ENCODE measurements at places on chromosomes 12 and 14.

DNA sequence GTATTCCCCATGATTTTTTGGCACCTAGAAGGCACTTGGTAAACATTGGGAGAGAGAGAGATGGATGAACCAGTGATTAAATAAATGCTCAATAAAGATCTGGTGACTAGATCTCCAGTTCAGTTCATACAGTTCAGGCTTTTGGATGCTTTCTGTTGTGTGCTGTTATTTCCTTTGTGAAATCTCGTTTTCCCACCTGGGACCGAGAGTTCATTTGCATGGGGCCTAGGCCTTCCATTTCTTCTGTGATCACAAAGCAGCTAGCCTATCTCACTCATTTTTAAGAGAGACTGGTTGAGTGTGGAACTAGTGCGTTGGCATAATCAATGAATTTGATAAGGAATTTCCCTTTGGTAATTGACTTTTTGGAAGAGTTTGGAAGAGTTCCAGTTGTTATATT, 104.0 kb downstream of the VRK1 start:
- DNase-seq = no peak

- DNase-seq = no peak
Measured at GRCh38 chr12:114265036-114265435, 140.9 kb downstream of the TBX5 start.

GRCh38 chr12:40034156-40034555, 71.7 kb downstream of the SLC2A13 start:
- DNase-seq = no peak

DNA sequence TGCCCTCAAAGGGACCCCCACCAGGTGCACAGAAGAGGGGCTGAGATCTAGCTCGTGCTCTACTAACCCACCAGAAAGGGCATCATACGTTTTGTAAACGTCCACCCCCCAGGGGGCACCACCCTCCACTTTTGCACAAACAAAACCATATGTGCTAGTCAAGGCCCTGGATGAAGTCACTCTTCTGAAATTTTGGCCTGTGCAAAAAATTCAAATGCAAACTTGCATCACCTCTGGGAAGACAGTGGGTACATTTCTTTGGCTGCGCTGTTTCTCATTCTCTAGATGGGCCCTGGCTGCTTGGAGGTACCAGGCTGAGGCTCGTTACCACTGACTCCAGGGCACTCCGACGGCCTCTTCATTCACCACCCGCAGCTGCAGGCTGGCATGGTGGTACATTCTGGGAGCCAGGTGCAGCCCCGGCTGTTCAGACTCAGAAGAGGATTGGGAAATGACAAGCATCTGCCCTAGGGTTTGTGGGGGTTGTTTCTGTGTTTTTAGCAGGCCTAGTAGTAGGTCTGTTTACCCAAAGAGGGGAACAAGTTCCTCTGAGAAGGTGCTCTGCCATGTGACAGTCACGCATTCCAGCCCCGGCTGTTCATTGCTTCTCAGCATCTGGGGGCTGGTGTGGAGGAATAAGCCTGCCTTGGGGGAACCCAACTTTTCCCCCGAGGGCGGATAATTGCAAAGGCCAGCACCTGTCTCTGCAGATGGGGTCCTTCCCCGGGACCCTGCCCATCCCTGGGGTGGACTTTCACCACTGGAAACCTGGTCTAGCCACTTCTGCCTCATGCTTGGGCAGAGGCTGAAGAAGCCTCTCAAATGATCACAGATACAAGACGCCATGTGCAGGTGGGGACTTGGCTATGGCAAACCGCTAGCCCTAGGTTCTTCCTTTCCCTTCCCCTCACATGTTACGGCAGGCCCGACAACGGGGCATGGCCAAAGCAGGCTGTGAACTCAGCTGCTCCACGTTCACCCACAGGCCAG, 147.6 kb downstream of the DPF3 start:
- no peak for DNase-seq

DNA sequence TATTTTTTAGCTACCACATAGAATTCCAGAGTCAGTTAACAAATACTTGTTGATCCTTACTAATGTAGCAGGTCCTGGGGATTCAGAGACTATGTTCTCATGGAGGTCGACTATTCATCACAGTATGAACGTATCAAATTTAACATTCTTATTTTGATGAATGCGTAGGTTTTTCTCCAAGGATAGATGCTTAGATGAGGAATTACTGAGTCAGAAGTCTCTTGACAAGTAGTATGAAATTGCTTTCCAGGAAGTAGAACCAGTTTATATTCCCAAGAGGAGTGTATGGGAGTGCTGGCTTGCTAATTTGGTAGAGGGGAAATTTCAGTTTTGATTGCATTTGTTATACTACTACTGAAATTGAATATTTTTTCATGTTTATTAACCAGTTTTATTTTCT, 42.8 kb upstream of the CRADD start:
- no peak for DNase-seq

DNA sequence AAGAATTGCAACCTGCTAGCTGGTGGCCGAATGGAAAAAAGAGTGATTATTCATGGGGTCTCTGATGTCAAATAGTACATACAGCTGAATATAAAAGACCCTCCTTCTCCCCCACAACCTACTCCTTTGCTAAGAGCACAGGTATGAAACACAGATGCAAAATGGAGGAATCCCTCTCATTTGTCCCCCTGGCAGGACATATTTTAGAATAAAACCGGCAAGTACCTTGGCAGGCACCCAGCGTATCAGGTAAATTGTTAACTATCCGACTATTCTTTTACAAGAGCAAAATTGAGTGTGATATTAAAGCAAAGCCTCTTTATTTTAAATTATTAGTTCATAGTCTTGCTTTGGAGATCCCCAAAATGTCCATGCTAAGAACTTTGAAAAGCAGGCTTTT, 73.7 kb upstream of the USP44 start:
- no peak for DNase-seq

DNA sequence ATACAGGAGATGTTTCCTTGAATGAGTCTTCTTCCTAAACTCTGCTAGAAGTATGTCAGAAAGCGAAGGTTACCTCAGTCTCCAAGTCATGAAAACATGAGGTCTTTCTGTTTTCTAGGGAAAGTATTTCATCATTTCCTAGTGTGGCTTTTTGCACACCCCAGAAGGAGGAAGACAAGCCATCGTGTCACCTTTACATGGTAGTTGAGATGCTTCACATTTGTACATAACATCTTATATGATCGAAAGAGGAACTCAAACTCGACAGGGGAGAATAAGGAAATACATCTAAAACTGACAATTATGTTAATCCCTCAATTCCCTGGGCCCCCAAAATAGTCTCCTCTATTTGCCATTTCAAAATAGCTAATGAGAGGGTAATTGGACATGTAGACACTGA, 214.1 kb upstream of the PLEKHG7 start:
- DNase-seq = peak; percentile 76

GRCh38 chr14:32846821-32847365, 91.8 kb upstream of the NPAS3 start:
- no peak for DNase-seq

GRCh38 chr14:44847526-44848309, 114.0 kb downstream of the KLHL28 start:
- no peak for DNase-seq

DNA sequence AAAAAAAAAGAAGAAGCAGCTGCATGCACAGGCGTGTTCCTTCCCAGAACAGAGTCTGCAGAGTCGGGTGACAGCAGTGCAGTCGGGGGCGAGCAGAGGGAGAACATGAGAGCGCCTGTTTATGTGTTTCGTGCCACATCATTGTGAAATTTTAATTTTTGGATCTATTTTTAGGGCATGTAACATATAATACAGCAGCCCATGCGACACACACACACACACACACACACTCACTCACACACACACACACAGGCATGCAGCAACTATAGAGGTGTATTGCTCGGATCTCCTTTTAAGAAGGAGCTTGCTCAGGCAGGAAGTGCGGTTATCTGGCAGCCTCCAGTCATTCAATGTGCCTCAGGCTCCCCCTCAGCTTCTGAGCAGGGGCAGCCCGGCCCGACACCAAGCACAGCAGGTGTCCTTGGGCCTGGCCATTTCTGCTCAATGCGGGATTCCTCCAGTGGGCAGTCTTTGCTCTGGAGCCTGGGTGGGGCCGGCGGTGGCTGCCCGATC, 71.8 kb downstream of the ZNF664 start:
- peak; percentile 69 for DNase-seq

GRCh38 chr12:113831016-113831415, 135.1 kb downstream of the RBM19 start:
- DNase-seq = no peak

- no peak for DNase-seq
Measured at GRCh38 chr12:110084314-110085015, 36.1 kb upstream of the C12orf76 start.

DNA sequence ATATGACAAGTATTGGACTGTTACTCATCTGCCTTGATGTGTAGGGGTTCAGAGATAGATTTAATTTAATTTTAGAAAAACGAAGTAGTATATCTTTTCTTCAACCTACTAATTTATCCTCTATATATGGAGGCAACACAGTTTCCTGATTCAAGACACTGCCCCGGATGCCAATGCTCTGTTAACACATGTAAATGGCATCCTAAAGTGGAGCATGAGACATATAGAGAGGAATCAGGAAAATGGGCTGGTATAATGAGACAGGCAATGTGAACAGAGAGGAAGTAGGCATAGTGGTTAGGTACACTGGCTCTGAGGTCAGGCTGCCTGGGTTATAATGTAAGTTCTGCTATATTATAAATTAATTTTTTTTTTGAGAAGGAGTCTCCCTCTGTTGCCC, 85.6 kb downstream of the OTOGL start:
- DNase-seq = no peak

GRCh38 chr12:49990273-49990672, 17.5 kb downstream of the AQP6 start:
- no peak for DNase-seq

DNA sequence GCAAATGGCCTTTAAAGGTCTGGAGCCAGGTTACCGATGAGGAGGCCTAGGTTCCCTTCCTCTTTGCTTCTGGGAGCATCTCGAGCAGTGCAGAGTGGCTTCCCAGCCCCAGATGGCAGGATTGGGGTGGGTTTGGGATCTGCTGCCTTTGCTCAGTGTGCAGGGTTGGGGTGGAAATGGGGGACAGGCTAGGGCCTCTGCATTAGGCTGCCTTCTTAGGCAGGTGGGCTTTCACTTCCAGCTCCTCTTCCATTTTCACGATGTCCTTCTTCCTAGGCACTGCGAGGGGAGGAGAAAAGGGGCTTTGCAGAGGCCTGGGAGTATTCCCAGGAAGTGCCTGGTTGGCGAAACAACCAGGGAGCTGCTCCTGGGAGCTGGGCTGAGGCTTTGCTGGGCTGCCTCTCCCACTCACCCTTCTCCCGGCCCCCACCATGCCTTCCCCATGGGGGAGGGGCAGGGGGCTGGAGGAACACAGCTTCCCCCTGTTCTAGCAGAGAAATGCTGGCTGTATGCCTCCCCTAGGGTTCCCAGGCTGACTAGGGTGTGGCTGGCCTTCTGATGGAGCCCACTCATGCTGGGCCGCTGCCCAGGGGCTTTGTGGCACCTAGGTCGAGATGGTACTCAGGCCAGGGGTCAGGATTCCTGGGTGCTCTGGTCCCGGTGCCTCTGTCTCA, 2.4 kb downstream of the NR4A1 start:
- DNase-seq = no peak

DNA sequence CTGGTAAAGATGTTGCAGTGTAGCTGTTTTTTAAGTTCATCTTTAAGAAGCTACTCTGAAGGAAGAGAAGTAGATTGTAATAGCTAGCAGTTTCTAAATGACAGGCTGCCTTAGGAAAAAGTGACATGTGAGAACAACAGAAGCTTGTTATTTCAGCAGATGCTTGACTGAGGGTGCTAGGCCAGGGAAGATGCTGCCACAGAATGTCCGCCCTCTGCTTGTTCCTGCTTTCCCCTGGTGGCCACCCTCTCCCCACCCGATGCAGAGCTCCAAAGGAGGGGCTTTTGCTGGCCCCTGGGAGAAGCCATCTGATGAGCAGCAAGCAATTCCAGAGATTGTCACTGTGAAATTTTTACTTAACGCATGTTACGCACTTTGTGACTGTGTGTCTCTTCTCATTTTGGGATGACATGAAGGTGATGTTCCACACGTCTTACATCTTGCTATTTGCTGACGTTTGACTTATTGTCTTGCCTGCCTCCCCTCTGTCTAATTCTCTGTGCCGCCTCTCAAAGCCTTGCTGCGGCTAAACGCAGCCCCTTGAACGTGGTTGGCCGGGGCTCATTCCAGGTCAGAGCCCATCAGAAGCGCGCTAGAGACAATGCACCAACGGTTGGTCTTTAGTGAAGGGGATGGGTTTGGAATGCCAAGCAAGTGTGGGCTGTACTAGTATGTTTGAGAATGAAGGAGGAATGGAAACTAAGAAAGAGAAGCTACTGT, 44.8 kb downstream of the WDR20 start:
- no peak for DNase-seq

GRCh38 chr14:59630288-59630963, 53.8 kb upstream of the CCDC175 start:
- no peak for DNase-seq

- no peak for DNase-seq
Measured at GRCh38 chr14:54944737-54945391, 42.2 kb upstream of the GCH1 start.

DNA sequence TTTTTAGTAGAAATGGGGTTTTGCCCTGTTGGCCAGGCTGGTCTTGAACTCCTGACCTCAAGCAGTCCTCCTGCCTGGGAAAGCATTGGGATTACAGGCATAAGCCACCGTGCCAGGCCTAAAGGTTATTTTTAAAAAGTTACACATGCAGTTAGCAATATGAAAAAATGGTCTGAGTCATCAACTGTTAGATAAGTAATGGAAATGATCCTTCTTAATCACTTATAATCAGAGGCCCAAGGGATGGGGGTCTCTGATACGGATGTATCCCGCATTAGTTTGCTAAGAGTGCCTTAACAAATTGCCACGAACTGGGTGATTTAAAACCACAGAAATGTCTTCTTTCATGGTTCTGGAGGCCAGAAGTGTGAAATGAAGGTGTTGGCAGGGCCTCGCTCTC, 54.1 kb upstream of the FERMT2 start:
- DNase-seq = no peak

DNA sequence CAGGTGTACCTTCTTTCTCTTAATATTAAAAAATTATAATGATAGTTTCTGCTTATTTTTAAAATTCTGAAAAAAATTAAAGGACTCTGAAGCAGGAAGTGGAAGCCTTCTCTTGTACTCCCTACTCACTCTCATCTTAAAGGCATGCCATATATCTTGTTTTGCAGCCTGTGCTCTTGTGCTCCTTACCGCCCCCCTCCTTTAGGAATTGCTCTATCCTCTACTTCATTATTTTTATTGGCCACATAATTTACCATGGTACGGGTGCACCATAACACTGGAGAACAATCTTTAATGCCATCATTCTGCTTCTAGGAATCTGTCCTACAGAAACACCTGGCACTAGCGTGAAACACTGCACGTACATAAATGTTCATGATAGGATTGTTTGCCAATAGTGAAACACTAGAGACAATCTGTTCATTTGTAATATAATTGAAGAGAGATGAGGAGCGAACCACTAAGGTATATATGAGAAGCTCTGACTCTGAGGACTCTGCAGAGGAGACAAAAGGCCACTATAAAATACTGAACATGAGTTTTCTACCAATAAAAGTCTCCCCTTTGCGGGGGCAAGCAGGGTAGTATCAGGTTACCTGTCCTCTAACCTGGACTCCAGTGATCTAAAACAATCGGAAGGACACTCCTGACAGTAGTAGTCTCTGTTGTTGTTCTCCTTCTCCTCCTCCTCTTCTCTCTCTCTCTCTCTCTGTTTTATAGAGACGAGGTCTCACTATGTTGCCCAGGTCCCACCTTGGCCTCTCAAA, 6.3 kb upstream of the NYNRIN start:
- no peak for DNase-seq

GRCh38 chr14:92760524-92760805, 12.0 kb upstream of the LGMN start:
- DNase-seq = no peak

Data from KBM-7 (cell line).